ENCODE measurements at places on chromosomes 2 and 18. TPM values are rescaled to one million over a fixed set of nuclear protein-coding genes. Genes with fewer than 3 reads are reported as not detected.

GRCh38 chr2:236849508-236849907 is 236.2 kb upstream of the COPS8 start:
- DNase-seq = no peak
- H3K27me3 ChIP-seq = no peaks in the 10 kb centered on the region

DNA sequence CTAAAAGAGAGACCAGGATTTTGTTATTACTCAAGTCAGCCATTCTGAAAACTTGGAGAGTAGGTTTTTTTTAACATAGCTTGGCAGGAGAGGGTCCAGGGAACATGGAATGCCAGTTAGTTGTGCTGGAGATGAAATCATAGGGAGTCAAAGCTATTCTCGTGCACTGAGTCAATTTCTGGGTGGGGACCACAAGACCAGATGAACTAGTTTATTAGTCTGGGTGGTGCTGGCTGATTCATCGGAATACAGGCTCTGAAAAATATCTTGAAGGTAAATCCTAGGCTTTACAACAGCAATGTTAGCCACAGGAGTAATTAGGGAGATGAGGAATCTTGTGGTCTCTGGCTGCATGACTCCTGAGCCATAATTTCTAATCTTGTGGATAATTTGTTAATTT is 921.4 kb downstream of the TRIB2 start:
- H3K4me1 ChIP-seq = no peaks in the 10 kb centered on the region
- no peak for DNase-seq
- H3K4me3 ChIP-seq = no peak overlapping the region
- H3K27me3 ChIP-seq = no peaks in the 10 kb centered on the region

The TCF4 gene
- 1.8 TPM for total RNA-seq

The PDE11A gene
- not detected for total RNA-seq
